M059J (cell line): ENCODE measurements at places on chromosomes 12 and 14. TPM values are rescaled to one million over a fixed set of nuclear protein-coding genes. Genes with fewer than 3 reads are reported as not detected.
A peak's percentile ranks its signal among the peaks of the same experiment; 100 is the strongest.

The MYH6 gene
- total RNA-seq, result not detected in 2 replicates

- DNase-seq, result peak; percentile 61
Observed at GRCh38 chr12:115374480-115375185, 690.7 kb upstream of the TBX3 start.

- DNase-seq, result no peak
Observed at GRCh38 chr12:3091382-3092241, 14.4 kb downstream of the TSPAN9 start.

DNA sequence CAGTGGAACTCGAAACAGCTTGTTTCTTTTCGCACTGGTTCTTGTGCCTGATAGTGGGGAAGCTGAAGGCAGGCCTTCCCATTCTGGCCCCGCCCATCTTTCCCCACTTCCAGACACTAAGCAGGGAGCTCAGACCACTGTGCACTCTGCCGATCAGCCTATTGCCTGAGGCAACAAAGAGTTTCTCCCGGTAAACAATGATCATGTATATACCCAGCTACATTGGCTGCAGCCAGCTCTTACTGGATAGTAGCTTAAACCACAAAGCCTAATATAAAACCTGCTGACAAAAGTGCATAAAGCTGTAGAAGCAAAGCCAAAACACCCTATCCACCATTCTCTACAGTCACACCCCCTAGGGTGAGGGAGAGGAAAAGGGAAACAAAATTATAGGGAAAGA is 24.7 kb upstream of the GLIPR1 start:
- peak; percentile 81 for DNase-seq
